ENCODE measurements at places on chromosomes 4 and X. TPM values are rescaled to one million over a fixed set of nuclear protein-coding genes. Genes with fewer than 3 reads are reported as not detected.
A peak's percentile ranks its signal among the peaks of the same experiment; 100 is the strongest.

DNA sequence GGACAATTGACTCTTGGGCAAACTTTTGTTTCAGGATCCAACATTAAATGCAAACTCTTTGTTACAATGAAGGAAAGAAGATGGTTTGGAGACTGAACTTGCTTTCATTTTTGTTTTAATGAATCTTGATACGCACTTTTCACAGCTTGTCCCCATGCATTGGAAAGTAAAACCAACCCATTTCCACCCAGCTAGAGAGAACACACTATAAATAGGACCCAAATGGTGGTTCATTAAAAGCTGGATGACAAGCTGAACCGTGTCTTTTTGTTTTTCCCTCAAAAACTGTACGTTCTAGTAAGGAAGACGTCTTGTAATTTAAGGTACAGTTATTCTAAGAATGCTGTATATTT lies 95.3 kb upstream of the EGFL6 start:
- peak overlapping the region; percentile 74 for H3K27ac ChIP-seq
- peaks cover 29% of the 10 kb centered on the region for H3K4me1 ChIP-seq
- H3K4me3 ChIP-seq = peak overlapping the region; percentile 33

DNA sequence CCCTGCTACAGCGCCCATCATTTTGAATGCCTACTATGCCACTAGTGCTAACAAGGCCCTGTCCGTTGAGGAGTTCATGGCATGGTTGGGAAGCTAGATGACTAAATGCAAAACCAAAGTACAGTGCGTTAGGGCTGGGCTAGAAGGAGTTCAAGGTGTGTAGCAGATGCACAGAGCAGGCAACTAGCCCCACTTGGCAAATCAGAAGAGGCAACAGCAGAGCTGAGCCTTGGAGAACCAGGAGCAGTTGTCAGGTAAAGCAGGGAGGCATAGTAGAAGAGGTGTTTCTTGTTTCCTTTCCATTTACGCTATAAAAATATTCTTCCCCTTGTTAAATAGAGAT lies 146.6 kb upstream of the CPEB2 start:
- H3K4me1 ChIP-seq = peaks cover 29% of the 10 kb centered on the region
- no peaks in the 10 kb centered on the region for H3K27me3 ChIP-seq
- H3K36me3 ChIP-seq = peaks cover 5% of the 10 kb centered on the region
- H3K27ac ChIP-seq = peak overlapping the region; percentile 31

TRO gene
- 1.4 TPM for total RNA-seq

TLL1 gene
- total RNA-seq = not detected

PLP1 gene
- total RNA-seq = not detected

RGS12 gene
- 7.5 TPM for total RNA-seq

CNGA1 gene
- not detected for total RNA-seq

All from activated CD4-positive, alpha-beta memory T cell treated with anti-CD3 and anti-CD28 coated beads, Interleukin-2, amount 10 ng/mL, durations not matched to agents 7 days and 5 days (primary cell).